Left lung (tissue), 14 donors: ENCODE measurements at places on chromosomes 2 and 18. TPM values are rescaled to one million over a fixed set of nuclear protein-coding genes. Genes with fewer than 3 reads are reported as not detected.

DNA sequence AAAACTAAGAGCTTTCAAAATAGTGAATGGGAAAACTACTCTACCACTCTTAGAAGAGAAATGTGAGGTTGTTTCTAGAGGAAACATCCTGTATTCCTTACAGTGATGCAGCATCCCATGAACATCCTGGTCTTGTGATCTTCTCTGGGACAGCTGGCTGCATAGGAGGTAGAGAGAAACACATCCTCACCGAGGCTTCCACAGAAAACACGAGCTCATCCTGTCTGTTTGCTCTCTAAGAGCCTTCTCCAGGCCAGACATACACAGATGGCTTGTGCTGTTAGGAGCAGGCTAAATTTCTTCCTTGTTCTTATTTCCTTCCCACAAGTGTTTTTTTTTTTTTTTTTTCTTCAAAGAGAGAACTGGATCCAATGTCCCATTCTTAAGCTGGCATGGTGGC is 14.7 kb upstream of the FZD7 start:
- no peak for DNase-seq
- H3K4me1 ChIP-seq, result no peaks in the 10 kb centered on the region
- no peak overlapping the region for H3K4me3 ChIP-seq
- H3K27me3 ChIP-seq, result no peaks in the 10 kb centered on the region
- H3K27ac ChIP-seq, result no peak overlapping the region

GRCh38 chr2:53629501-53629900 is 138.1 kb upstream of the CHAC2 start:
- no peaks in the 10 kb centered on the region for H3K4me1 ChIP-seq
- no peaks in the 10 kb centered on the region for H3K27me3 ChIP-seq
- H3K36me3 ChIP-seq, result no peaks in the 10 kb centered on the region
- no peak overlapping the region for H3K4me3 ChIP-seq
- no peak overlapping the region for H3K27ac ChIP-seq
- DNase-seq, result no peak

GRCh38 chr18:35430721-35431373 is 53.7 kb upstream of the ZNF396 start:
- H3K27me3 ChIP-seq, result no peaks in the 10 kb centered on the region
- H3K4me1 ChIP-seq, result peaks cover 3% of the 10 kb centered on the region
- DNase-seq, result no peak
- no peak overlapping the region for H3K4me3 ChIP-seq
- H3K36me3 ChIP-seq, result no peaks in the 10 kb centered on the region

SIX3 gene
- not detected for polyA plus RNA-seq

TDRD15 gene
- not detected for polyA plus RNA-seq

ALKAL2 gene
- polyA plus RNA-seq, result 8.8 TPM
